GM13977 (cell line): ENCODE measurements at places on chromosomes 2 and 18.
A peak's percentile ranks its signal among the peaks of the same experiment; 100 is the strongest.

- DNase-seq = no peak
Measured at GRCh38 chr2:4258563-4258962, 555.2 kb downstream of the DCDC2C start.

DNA sequence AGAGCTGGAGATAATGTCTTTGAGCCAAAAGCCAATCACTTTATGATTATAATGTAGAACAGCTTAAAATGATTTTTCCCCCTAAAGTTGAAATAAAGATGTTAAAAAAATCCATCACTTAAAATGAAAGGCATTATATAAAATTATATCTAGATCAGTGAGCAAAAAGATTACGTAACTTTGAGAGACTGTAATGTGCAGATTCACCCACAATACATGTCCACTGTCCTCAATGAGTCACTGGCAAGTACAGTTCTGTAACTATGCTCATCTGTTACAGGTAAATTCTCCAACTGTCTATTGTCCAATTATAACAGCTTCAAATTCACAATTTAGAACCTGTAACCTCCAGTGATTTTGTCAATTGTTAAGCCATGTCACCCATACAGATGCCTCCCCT lies 19.0 kb downstream of the FAM161A start:
- no peak for DNase-seq

DNA sequence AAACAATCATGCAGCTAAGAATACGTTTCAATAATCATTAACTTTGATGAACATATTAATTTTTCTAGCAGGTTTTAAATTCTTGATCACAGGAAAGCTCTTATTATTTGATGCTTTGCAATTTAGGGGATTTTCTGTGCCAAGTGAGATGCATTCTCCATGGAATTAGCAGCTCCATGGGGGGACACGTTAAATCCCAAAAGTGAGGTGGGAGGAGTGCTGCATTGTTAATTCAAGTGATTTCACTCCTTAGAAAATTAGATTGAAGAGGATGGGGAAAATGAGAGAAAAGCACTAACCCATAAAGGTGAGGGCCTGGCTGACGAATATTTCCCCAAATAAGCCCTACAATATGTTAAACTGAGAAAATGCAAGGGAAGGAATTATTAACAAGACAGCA lies 69.2 kb downstream of the ACVR1C start:
- no peak for DNase-seq

GRCh38 chr2:187942876-187943275 lies 348.8 kb upstream of the GULP1 start:
- no peak for DNase-seq

- DNase-seq = no peak
Measured at GRCh38 chr2:232687382-232688160, 9.6 kb upstream of the GIGYF2 start.

- no peak for DNase-seq
Measured at GRCh38 chr18:74718312-74718711, 120.6 kb downstream of the ZNF407 start.

DNA sequence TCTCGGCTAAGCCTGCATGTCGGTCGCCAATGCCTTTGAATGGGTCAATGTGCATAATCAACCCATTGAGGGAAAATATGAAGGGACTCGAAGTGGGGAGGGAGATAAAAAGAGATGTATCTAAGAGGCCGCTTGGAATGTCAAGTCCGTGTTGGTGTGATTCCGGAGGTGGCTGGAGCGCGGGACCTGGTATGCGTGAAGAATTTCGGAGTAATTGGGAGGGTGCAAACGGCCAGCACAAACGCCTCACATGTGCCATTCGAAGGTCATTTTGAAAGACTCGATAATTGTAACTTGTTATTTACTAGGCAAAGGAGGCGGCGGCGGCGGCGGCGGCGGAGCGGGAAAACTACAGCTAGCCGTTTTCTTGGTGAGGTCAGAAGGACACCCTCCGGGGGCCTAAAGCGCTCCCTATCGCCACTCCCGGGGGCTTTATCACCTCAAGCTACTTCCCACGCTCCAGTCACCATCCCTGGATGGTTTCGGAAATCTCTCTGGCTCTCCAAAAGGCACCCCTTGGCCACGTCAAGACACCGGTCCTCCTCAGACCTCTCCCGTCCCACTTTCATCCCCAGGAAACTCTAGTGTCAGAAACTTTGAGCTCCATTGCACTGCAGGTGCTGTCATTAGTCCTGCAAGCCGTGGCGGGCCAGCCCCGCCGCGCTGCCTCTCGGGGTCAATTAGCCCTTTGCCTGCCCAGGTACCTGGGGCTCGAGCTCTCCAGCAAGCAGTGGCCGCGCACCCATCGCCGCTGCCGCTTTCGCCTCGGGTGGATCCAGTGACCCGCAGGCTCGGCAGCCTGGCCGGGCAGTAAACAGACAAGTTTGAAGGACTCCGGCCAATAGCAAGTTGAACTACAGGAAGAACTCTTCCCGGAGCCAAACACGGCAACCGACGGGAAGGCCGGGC lies 1.5 kb downstream of the ERBB4 start:
- peak; percentile 10 for DNase-seq

DNA sequence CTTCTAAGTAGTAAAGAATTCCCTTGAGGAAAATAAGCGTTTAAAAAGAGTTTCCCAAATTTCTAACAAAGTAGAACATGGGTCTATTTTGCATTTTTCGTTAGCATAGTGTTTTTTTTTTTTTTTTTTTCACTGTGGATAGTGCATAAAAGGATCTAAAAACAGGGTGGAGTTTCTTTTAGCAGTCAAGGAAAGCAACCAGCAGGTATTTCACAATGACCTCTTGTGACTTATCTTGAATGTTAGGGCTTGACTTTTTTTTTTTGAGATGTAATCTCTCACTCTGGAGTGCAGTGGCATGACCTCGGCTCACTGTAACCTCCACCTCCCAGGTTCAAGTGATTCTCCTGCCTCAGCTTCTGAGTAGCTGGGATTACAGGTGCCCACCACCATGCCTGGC lies 14.9 kb upstream of the DGKD start:
- DNase-seq = no peak

DNA sequence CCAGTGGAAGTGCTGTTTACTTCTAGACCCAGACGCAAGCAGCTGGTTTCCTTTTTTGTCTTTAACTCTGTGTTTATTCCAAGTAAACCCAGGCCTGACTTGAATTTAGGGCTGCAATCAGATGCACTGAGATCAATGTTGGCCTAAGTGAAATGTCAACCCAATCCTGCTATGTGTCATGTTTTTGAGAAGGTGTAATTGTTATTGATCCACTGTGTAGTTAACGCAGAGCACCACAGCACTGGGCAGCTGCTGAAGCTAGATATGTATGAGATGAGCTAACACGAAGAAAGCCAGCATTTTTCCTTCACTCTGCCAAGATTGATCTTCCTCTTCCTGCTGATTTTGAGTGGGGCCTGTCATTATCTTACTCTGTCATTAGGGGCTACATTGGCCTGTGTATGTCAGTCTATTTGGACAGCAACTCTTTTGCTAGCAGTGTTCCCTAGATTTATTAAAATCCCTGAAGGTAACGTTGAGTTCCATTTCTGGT lies 18.9 kb upstream of the DLX1 start:
- DNase-seq = no peak

DNA sequence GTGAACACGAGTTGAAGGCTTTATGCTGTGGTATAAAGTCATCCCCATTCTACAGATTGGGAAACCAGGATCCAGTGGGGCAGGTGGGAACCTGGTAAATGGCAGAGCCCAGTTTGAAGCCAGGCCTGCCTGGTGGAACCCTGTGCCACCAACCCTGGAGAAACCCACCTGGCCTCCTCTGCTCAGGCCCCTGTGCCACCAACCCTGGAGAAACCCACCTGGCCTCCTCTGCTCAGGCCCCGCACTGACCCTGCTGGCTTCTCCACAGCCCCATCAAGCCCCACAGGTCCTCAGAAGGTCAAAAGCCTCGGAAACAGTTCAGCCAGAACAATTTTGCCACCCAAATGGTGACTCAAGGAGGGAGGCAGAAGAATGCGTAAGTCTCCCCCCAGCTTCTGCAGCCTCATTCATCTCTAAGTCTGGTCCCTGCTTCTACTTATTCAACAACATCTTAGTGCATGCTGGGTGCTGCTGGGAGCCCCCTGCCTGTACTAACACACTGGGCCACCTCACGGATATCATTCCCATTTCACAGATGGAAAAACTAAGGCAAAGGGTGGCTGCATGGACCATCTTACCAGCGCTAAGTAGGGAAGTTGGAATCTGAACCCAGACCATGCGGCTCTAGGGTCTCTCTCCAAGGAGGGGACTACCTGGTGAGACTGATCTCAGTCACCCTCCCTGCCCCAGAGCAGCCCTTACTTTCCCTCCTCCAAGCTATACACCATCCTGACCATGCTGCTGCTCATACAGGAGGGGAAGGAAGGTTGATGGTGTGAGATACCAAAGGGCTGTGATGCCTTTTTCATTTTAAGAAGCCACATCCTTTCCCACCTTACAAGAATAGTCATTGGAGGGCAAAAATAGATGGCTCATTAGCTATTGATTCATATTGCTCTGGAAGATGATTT lies 93.7 kb upstream of the ID2 start:
- DNase-seq = no peak

DNA sequence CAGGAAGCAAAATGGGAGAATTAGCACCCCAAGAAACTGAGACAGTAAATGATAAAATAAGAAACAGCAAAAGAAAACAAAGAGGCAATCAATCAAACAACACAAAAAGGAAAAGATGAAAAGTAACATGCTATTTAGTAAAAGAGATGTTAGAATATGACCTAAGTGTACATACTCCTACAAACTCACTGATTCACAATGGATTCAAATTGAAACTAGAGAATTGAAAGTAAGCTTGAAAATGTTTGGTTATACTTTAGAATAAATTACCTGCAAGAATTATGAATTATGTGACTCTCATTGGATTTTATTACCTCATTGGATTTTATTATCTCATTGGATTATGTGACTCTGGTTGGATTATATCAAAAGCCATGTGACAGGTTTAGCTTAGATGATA lies 22.8 kb upstream of the CCNYL1 start:
- no peak for DNase-seq

GRCh38 chr2:9663008-9663879 lies 32.4 kb upstream of the YWHAQ start:
- DNase-seq = peak; percentile 54

GRCh38 chr18:63322908-63323634 lies 3.5 kb upstream of the BCL2 start:
- DNase-seq = peak; percentile 68

DNA sequence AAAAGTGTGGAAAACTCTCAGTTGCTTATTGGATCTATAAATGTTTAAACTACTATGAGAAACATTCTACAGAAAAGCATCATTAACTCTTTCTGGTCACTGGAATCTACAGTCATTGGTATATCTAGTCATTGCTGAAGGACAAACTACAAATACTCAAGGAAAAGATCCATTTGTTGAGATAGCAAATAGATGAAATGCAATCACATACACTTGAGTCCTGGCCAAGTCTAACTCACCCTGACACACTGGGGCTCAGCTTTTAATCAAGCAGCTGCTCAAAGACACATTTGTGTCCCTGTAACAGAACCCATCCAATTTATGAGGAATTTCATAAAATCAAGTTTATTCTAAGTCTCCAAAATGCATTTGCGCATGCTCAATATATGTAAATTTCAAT lies 68.7 kb downstream of the CDH2 start:
- DNase-seq = no peak

- no peak for DNase-seq
Measured at GRCh38 chr2:225056330-225057073, 14.2 kb upstream of the DOCK10 start.

DNA sequence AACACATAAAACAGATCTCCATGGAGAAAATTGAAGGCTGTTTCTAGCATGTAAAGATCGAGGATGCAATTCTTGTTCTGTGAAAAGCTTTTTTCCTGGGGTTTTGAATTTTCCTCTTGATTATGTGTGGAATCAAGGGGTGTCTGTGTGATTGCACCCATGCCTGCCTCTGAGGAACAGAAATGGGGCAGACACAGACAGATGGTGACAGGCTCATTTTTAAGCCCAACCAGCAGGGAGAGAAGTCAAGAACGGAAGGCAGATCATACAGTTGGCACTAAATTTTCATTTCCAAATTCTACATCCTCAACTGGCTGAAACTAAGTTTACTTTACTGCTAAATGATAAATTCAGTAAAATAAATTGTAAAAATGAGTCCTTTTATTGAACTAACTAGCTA lies 1037.7 kb upstream of the KLHL29 start:
- DNase-seq = no peak

DNA sequence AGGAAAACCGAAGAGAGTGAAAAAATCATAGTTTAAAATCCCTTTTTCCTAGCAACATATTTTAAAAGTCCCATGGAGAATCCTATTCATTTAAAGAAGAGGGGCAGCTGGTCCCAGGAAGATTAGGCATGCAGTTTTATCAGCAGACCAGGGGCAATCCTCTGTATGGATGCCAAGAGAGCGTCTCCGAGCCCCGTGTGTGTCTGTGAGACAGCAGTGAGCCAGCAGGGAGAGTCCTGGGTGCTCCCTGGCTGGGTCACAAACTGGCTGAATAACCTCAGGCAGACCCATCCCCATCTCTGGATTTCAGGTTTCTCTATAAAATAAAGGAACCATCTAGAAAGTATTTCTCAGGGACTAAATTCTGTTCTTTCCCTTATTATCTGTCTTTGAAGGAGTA lies 128.2 kb upstream of the RIOK3 start:
- DNase-seq = no peak
